Pulmonary artery endothelial cell (primary cell): ENCODE measurements at places on chromosomes 7 and 10.

DNA sequence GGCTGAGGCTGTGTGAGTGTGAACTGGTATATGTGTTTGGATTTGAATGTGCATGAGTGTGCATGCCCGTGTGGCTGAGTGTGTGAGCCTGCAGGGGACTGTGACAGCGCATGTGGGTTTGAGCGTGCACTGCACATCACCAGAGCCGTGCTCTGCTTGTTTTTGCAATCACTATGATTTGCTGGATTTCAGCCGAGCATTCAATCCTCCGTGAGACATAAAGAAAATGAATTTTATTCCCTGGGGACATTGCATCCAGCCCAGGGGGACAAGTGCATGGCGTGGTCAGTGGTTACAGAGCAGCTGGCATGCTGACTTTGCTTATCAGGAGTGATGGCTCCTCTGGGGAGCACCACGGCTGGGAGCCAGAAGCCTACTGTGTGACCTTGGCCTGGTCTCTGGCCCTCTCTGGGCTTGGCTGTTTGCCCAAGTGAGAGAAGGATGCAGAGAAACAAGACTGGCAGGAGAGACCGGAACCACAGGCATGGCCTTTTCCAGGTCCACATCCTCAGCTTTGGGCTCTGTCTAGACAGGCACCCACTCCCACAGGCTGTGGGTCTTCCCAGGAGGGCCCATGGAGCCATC, 160.2 kb upstream of the UNC5B start:
- no peak for DNase-seq

- no peak for DNase-seq
Observed at GRCh38 chr7:22357311-22358175, 589 bp upstream of the RAPGEF5 start.

- no peak for DNase-seq
Observed at GRCh38 chr10:22364407-22365140, 19.3 kb downstream of the SPAG6 start.

DNA sequence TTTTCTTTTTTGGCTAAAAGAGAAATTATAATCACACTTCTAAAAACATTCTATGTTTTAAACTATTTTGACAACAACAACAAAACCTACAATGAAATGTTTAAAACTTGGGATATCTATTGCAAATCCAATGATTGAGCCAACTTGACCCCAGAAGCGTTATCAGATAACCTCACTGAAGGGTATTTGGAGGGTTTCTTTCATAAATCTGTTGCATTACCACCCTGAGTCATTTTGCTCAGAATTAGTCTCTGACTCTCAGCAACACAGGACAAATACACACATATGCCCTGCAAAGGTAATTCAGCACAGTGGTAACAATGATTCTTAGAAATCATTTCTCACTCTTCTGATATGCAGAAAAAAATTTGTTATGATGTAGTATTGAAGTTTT, 2.3 kb upstream of the COL1A2 start:
- no peak for DNase-seq

GRCh38 chr7:38678698-38679054, 47.5 kb upstream of the AMPH start:
- no peak for DNase-seq

DNA sequence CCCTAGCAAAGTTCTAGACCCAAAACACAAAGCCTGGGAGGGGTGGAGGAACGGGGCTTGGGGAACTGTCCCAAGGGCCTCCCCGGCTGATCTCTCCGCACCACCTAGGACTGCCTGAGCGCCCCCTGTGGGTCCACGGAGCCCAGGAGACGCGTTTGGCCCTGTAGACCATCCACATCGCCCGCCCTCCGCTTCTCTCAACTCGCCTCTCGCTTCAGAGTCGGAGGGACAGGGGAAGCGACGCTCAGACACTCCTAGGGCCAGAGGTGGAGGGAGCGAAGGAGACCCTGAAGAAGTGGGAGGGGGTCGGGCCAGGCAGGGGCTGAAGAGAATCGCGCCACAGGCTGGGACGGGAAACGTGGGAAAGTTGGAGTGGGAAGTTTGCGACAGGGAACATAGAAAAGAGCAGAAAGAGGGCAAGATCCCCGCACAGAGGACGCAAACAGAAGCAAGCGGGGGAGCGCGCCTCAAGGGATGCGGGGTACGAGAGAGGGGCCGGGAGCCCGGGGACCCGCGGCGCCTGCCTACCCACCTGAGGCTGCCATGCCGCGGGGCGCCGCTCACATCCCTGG, 378 bp downstream of the PIK3AP1 start:
- DNase-seq, result no peak

- no peak for DNase-seq
Observed at GRCh38 chr10:128275388-128276177, 149.4 kb upstream of the MKI67 start.

DNA sequence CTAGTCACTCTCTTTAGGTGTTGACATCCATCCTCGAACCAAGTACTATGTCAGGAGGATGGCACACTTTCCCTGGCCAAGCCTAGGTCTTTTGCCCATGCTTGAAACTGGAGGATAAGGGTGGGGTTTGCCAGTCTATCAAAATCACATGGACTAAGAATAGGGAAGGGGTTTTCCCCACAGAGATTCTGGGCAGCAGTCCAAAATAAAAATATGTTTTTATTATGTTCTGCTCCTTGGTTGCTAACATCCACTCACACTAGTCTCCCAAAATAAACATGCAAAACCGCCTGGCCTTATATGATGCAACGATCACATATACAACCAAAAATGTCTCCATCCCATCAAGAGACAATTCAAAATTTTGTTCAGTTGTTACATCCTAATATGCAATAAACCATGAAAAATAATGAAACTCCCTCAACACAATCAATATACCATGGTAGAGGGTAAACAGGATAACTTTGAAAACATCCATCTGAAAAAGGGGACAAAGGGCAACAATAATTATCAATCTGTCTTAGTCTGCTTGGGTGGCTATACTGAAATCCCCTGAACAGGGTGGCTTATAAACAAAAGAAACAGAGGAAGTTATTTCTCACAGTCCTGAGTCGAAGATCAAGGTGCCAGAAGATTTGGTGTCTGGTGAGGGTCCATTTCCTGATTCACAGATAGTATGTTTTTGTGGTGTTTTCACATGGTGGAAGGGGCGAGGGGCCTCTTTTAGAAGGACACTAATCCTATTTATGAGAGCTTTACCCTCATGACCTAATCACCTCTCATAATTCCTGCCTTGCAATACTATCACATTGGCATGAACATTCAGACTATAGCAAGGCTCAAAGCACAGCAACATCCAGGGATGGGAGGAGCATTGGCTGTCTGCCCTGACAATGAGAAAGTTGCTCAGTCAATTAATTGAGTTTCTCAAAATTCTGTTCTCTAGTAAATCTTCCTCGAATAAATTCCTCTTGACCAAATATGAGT, 159.3 kb downstream of the ETV1 start:
- DNase-seq, result no peak

DNA sequence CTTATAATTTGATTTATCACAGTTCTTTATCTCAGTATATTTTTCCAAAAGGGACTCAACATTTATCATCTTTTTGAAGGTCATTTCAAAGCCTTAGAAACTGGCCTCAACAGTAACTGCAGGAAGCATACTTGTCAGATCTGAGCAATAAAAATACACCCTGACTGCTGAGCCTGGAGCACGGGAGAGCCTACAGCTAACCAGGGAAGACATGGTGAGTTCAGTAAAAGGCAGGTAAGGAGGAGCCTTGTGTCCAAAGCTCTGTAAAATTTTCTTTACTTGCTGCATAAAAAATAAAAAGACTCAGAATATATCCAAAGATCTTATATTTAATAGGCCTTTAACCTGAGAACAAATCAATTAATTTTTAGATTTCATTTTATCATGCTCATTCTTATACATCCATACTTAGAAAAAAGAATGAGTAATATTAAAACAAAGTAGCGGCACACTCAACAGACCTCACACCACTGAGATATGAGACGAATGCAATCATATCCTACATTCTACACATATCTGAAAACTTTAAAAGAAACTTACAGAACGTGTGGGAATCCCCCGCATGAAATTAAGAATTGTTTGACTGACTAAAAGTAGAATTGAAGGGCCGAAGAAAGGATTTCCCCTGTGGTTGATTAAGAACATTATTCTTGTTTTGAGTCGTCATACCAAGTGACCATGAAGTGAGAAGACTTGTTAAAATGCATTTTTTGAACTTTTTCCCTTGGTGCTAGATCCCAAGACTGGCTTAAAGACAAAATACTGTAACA, 296.4 kb upstream of the MKLN1 start:
- no peak for DNase-seq

DNA sequence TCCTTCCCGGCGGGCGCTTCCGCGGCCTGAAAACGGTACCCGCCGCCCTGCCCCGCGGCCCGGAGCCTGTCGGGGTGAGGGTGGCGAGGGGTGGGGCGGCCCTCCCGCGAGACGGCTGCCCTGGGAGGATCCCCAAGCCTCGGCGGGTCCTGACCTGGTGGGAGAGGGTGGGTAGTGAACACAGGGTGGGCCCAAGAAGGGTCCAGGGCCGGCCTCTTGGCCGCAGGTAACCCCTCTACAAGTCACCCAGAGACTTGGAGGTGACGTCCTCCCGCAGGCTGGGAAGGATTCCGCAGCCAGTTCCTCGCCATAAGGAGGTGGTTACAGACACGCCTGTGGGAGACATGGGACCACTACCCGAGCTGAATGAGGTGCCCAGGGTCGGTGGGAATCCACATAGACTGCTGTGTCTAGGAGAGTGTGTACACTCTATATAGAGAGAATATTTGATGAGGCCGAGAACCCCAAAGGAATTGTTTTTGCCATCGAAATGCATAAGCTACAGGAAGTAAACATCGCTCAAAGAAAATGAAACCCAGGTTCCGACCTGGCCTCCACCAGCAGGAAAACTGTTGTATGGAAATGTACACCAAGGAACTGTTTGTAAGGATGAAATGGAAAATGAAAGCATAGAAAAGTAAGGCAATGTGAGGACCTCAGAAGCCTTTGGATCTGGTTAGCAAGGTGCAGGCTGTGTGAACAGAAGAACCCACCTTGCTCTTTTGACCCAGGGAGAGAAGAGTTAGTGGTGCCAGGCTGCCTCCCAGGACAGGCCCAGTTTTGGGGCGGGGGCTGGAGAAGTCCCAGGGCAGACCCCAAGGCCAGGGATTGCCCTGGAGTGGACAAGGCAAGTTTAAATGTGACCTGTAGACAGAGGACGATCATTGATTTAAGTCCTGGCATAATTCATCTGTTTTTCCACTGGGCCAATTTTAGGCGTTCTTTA, 659 bp downstream of the OPTN start:
- DNase-seq, result no peak

- no peak for DNase-seq
Observed at GRCh38 chr10:44809647-44810046, 101.5 kb upstream of the TMEM72 start.

- no peak for DNase-seq
Observed at GRCh38 chr10:29470355-29470705, 164.4 kb downstream of the SVIL start.

GRCh38 chr7:70616821-70617220, 515.1 kb upstream of the GALNT17 start:
- no peak for DNase-seq
